MCF 10A (cell line): ENCODE measurements at places on chromosomes 16 and 17. TPM values are rescaled to one million over a fixed set of nuclear protein-coding genes. Genes with fewer than 3 reads are reported as not detected.

The CCDC78 gene
- total RNA-seq: 4.6 and 6.0 TPM in 2 replicates

The PPM1E gene
- 0.54 and 0.65 TPM in 2 replicates for total RNA-seq

DNA sequence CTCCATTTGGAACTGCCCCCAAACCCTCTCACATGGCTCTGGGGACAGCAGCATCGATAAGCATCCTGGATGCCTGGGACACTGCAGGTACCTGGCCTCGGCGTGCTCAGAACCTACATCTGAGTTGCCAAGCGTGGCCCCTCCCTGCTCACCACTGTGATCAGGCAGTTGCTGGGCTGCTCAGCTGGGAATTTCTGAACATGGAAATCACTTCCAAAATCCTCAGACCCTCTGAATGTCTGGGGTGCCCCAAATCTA, 6.3 kb downstream of the CDH5 start:
- H3K36me3 ChIP-seq: peaks cover 6% of the 10 kb centered on the region
- no peak overlapping the region for H3K4me3 ChIP-seq
- no peak overlapping the region for H3K27ac ChIP-seq
- H3K27me3 ChIP-seq: no peaks in the 10 kb centered on the region

DNA sequence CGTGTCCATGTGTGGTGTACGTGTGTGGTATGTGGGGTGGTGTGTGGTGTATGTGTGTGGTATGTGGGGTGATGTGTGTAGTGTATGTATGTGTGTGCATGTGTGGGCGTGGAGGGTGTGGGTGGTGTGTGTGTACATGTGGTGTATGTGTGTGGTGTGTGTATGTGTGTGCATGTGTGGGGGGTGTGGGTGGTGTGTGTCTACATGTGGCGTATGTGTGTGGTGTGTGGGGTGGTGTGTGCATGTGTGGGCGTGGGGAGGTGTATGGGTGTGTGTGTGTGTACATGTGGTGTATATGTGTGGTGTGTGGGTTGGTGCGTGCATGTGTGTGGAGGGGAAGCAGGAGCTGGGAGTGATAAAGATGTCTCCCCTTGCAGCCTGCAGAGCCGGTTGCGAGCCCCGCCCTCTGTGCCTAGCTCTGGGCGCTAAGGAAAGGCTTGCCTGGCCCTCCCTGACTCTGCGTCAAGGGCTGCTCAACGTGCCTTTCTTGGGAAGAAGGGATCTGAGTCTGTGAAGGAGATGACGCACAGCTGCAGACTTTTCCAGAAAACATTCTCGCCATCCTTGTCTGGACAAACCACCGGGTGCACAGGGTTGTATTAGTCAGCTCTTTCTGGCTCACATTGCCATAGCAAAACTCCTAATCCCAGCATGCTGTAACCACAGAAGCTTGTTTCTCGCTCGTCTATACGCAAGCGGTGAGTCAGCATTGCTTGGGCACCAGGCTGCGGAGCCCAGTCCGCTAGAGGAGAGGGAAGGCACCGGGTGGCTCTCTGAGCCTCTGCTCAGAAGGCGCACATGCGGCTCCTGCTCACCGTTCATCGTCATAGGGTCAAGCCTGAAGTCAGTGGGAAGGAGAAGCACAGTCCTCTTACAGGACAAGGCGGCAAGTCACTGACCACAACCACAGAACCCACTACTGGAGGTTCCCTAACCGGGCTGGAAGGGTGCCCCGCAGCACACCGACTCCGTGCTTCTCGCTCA, 2.0 kb upstream of the CD300H start:
- no peaks in the 10 kb centered on the region for H3K27me3 ChIP-seq
- H3K36me3 ChIP-seq: no peaks in the 10 kb centered on the region
- peaks cover 33% of the 10 kb centered on the region for H3K4me1 ChIP-seq
- peak; percentile 100 for DNase-seq
- peak overlapping the region; percentile 37 for H3K4me3 ChIP-seq
- H3K27ac ChIP-seq: peak overlapping the region; percentile 41
